Left renal pelvis (tissue), 4 donors: ENCODE measurements at places on chromosomes 6 and 20. TPM values are rescaled to one million over a fixed set of nuclear protein-coding genes. Genes with fewer than 3 reads are reported as not detected.

DNA sequence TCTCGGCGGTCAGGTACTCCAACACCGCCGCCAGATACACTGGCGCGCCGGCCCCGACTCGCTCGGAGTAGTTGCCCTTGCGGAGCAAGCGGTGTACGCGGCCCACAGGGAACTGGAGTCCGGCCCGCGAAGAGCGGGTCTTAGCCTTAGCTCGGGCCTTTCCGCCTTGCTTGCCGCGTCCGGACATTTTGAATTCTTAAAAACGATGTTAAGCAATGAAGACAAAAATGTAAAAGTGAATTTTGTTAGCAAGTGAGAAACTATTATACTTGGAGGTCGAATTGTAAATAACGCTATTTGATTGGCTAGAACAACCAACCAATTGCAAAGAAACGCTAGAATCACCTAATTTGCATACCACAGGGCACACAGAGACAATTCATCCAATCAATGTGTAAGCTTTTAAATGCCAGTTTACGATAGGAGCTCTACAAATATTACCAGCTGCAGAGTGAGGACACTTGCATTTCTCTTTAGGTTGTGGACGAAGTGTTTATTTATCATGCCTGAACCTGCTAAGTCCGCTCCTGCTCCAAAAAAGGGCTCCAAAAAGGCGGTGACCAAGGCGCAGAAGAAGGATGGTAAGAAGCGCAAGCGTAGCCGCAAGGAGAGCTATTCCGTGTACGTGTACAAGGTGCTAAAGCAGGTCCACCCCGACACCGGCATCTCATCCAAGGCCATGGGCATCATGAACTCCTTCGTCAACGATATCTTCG is 112.0 kb downstream of the HFE start:
- peak; percentile 93 for DNase-seq

DNA sequence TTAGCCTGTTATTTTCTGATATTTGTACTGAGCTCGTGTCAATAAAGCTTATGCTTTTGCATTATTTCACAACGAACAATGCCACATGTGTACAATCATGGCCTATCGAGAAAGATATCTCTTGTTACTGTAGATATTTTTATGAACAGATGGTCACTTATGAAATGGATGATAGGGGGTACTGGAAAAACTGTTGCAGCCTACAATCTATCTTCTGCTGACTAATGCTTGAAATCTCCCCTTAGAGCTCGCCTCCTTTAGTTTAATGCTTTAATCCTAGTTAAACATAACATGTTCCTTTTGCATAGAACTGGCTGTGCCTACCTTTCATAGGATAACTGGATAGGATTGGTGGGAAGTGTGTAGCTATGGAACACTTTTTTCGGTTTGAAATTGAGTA is 296.2 kb downstream of the FARS2 start:
- no peak for DNase-seq

- no peak for DNase-seq
Observed at GRCh38 chr6:3795836-3796718, 44.6 kb upstream of the PXDC1 start.

GRCh38 chr6:39688494-39688893 is 36.7 kb downstream of the KIF6 start:
- DNase-seq: no peak

DNA sequence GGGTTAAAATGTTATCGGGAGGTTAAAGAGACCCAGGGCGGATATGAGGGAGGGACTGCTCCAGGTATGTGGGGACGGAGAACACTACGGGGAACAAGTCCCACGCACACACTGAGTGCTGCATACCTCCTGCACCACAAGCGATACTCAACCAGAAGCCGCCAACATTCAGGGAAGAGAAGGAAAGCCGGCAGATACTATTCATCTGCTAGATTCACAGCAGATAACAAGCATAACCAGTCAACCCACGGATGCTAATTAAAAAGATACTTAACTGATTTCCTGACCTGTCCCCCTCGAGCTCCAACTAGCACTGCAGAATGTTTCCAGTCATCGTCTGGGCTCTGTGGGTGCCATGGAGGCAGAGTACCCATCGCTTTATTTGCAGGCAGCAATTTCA is 45.1 kb upstream of the RPS6KA2 start:
- no peak for DNase-seq

- no peak for DNase-seq
Observed at GRCh38 chr6:111481836-111482187, 1.2 kb downstream of the REV3L start.

- DNase-seq: no peak
Observed at GRCh38 chr6:71393471-71393870, 104.9 kb downstream of the OGFRL1 start.

DNA sequence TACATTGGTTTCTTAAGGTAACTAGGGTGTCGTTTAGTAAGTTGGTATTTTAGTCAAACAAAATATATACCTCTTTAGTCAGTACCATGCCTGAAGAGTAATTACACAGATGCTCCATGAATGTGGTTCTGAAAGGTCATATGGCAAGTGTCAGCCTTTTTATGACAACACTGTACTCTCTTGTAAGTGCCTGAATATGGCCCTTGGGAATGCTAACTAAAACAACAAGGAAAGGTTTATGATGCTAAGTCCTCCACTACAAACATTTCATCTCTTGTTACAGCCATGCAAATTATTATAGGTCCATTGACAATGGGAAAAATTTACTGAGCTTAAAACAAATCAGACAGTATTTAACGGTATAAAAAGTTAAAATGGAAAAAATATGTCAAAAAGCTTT is 39.0 kb upstream of the SUPT3H start:
- no peak for DNase-seq

GRCh38 chr20:45036044-45036755 is 64.7 kb downstream of the KCNS1 start:
- no peak for DNase-seq

DNA sequence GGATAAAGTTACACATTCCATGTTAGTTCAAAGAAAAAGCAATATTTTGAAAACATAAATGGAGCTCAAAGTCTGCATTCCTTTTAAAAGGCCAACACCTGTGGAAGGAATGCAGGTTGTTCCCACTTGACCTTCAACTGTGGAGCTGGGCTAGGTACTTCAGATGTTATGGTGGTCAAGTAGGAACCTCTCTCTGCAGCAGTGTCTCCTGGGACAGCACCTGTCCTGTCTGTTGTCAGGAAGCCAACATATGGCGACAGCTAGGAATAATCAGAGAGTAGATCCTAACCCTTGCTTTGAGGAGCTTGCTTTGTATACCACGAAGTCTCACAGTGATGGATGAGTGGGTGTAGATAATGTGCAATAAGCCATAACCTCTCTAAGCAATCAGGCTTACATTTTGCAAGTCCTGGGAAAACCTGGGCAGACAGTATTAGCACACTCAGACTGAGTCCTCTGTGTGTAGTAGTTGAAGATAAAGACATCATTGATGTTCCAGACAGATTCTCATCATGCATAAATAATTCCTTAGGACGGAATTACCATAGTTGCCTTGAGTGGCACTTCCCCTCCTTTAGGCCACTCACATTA is 347.5 kb downstream of the PRL start:
- no peak for DNase-seq

GRCh38 chr6:73610444-73611275 is 43.1 kb downstream of the SLC17A5 start:
- DNase-seq: peak; percentile 22

GRCh38 chr20:33481431-33481941 is 8.4 kb upstream of the CBFA2T2 start:
- no peak for DNase-seq

DNA sequence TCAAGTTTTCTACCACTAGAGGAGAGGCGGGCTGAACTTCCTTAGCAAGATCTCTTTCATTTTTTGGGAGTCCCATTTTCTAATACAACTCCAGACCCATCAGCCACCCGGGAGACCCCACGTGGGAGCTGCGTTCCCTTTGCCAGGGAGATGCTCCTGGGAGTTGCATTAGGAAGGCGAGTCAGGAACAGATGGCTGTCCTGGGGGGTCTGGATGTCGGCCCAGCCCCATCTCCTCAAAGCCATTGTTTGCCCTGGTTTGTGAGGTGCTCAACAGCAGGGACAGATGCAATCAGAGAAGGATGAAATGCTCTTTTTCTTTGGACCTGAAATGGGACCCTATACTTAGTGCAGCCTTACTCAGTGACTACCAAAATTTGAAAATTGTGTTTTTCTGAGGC is 39.4 kb downstream of the CARMIL1 start:
- DNase-seq: no peak

DNA sequence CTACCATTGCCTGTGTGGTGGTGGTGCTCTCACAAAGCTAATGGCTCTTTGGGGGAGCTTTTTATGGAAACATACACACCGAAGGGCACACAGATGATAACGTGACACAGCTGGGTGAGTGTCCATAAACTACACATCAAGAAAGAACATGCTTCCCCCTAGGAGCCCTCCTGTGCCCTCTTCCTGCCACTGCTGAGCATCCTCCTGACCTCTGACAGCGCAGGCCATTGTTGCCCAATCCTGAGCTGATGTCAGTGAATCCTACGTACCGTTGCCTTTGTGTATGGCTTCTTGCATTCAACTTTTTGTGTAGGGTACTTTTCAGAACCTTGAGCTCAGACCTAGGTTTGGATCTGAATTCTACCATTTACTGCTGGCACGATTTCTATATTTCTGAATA is 65.8 kb upstream of the SLC22A1 start:
- DNase-seq: no peak

GRCh38 chr6:159959165-159959975 is 9.5 kb upstream of the IGF2R start:
- no peak for DNase-seq

- DNase-seq: no peak
Observed at GRCh38 chr6:72850469-72850868, 228.6 kb downstream of the KCNQ5 start.

- no peak for DNase-seq
Observed at GRCh38 chr6:1901556-1901955, 291.8 kb downstream of the FOXC1 start.

DNA sequence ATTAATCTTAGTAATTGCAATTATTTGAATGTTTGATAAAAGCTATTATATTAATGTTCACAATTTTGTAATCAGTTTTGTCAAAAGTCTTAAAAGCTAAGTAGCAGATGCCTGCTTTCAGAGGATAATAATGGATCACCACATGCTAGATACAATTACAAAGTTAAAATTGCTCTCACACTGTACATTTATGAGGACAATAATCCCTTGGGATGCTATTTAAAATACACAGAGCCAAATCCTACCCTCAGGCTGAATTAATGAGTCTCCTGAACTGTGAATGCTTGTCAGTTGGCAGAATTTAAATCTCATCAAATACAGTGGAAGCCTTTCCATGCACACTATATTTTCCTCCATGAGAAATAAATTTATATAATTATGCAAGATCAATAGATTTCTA is 153.3 kb upstream of the SYNCRIP start:
- no peak for DNase-seq

- DNase-seq: no peak
Observed at GRCh38 chr6:32107406-32107805, 1.7 kb downstream of the TNXB start.

DNA sequence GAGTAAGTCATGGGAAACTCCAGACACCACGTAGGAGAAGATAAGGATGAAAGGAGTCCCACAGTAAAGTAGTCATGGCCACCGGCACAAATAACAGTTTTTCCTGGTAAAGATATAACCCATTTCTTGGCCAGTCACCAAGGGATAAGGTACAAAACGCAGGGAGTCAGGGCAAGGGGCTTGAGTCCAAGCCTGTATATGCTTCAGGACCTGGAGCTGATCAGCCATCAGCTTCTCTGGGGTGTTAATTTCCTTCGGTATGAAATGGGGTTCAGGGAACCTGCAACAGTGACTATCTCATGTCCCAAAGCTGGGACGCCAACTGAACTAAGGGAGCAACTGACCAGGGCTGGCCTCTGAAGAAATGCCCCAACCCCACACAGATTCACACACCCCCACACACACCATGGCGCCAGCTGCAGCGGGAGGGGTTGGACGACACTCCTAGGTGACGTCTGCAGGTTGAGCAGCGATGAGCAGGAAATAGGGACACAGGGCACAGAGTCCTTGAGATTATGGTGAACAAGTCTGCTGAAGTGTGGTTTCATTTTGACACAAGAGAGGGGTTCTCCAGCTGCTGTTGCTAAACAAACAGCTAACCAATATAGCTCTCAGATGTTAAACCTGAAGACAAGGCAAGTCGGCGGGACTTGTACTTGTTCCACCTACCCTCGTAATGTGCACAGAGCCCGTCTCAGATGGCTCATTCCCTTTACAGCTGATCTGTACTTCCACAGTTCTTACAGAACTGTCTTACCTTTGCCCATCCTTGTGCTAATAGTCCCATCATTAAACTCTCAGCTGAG is 7.4 kb upstream of the ADTRP start:
- no peak for DNase-seq

GRCh38 chr6:128242765-128243403 is 277.5 kb downstream of the PTPRK start:
- no peak for DNase-seq

GRCh38 chr20:37345339-37346235 is at the start of gene SRC:
Gene SRC, plus strand, starts transcription at chr20:37346140. Its CDS starts 38,014 bp downstream, at chr20:37384154.
- DNase-seq: no peak

- DNase-seq: no peak
Observed at GRCh38 chr6:41733360-41733706, 2.1 kb downstream of the TFEB start.

- no peak for DNase-seq
Observed at GRCh38 chr20:48668451-48668946, 159.3 kb downstream of the PREX1 start.

- no peak for DNase-seq
Observed at GRCh38 chr6:37536491-37537190, 36.9 kb upstream of the CCDC167 start.

GRCh38 chr6:104682722-104683643 is 176.7 kb downstream of the HACE1 start:
- no peak for DNase-seq

DNA sequence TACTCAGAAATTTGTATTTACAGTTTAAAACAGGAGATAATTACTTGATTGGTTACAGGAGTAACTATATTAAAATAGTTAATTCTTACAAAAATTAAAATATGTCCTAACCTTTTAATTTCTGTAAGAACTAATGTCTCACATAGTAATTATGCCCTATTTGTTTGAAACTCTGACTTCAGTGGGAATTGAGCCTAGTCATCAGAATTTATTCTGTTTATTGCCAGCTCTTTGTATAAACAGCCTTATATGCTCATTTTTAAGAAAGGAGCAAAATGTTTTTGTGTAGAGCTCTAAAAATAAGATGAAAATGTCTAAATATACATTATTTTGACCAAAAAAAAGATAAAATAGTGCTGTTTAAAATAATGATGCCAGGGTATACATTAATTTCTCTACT is 21.5 kb downstream of the TRMT11 start:
- DNase-seq: no peak

The SSTR4 gene
- polyA plus RNA-seq: 0.34 TPM

The ESR1 gene
- 1.2 TPM for polyA plus RNA-seq

The CASS4 gene
- 2.8 TPM for polyA plus RNA-seq

The NRSN1 gene
- polyA plus RNA-seq: 0.39 TPM

The C6orf52 gene
- polyA plus RNA-seq: 2.1 TPM

The TBX18 gene
- 24.7 TPM for polyA plus RNA-seq

The KIF3B gene
- 41.6 TPM for polyA plus RNA-seq

The PAK1IP1 gene
- polyA plus RNA-seq: 24.9 TPM

The PI3 gene
- polyA plus RNA-seq: not detected

The SAMD5 gene
- 13.7 TPM for polyA plus RNA-seq
